ENCODE measurements at places on chromosomes 2 and 18.

- DNase-seq, result no peak
These were observed 8.6 kb upstream of the IL36A start for GRCh38 chr2:112996635-112997034.

GRCh38 chr18:46565256-46565655 is 91.8 kb downstream of the LOXHD1 start:
- DNase-seq, result no peak

GRCh38 chr2:10392951-10393639 is 55.0 kb downstream of the ODC1 start:
- no peak for DNase-seq

- no peak for DNase-seq
These were observed 20.1 kb downstream of the GPR35 start for GRCh38 chr2:240645346-240645745.

DNA sequence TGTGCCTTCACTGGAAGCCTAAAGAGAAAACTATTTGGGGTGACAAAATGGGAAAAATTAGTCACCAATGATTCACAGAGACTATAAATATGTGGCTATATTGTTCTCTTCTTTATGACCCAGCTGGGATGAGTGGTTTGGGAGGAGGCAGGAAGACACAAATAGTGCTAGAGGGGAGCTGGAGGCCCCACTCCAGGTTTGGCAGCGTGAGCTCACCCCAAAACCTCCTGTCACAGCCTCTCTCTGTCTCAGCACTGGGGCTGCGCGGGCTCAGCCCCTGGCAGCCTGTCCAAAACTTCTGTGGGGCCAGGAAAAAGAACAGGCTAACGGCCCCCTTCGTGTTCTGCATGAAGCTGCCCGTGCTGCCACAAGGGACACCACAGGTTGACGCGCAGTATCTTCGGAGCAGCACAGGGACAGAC is 73.2 kb upstream of the LCLAT1 start:
- no peak for DNase-seq

DNA sequence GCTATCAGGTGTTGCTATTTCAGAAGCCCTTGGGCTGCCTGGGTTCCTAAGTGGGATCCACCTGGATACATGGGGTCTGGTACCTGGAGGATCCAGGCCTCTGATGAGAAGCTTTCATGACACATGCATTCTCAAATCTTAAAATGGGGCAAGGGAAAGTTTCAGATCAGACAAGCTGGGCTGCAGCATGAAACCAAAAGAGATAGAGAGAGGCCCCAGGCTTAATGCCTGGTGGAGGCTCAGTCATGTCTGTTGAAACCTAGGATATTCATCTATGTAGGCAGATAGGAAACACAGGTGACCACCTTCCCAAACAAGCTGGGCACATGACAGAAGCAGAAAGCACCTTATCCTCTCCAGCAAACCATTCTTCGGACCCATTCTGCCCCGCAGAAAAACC is 18.8 kb upstream of the PLB1 start:
- no peak for DNase-seq
